Stimulated activated CD4-positive, alpha-beta T cell treated with anti-CD3 and anti-CD28 coated beads, Interleukin-1b, Interleukin-23, amount 100 ng/mL, for 1 hour (primary cell): ENCODE measurements at places on chromosomes 2 and 18.

GRCh38 chr2:36655453-36655852 is 41.1 kb upstream of the VIT start:
- DNase-seq: no peak

- no peak for DNase-seq
Measured at GRCh38 chr2:216857131-216857550, 2.7 kb downstream of the TNP1 start.

- DNase-seq: no peak
Measured at GRCh38 chr18:36265015-36265414, 32.5 kb upstream of the FHOD3 start.

- DNase-seq: no peak
Measured at GRCh38 chr2:1900732-1901131, 156.4 kb upstream of the PXDN start.
